Stimulated activated CD8-positive, alpha-beta memory T cell treated with anti-CD3 and anti-CD28 coated beads, Interleukin-4, amount 100 ng/mL, for 4 hours (primary cell): ENCODE measurements at places on chromosomes 2 and 18.

GRCh38 chr2:168345601-168346000 lies 98.2 kb upstream of the STK39 start:
- DNase-seq = no peak

DNA sequence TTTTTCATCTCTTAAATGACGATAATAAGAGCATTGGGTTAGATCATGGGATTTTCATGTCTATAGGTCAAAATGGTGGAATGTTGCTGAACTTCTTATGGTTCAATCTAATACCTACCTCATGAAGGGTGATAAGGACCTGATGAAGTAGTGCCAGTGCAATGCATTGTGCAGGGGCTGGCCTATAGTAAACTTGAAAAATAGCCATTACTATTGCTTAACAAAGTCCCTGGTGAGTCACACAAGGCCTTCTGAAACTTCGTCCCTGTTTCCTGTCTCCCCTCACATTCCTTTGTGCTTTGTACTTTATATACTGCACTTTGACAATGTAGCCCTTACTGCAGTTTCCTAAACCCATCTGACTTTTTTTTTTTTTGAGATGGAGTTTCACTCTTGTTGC lies 515.9 kb downstream of the SLC4A3 start:
- no peak for DNase-seq

GRCh38 chr2:102942107-102942506 lies 180.3 kb downstream of the TMEM182 start:
- no peak for DNase-seq

GRCh38 chr2:239719791-239720360 lies 305.3 kb downstream of the NDUFA10 start:
- DNase-seq = no peak

- no peak for DNase-seq
Observed at GRCh38 chr2:213475433-213475832, 191.2 kb downstream of the SPAG16 start.

- DNase-seq = no peak
Observed at GRCh38 chr18:3869848-3870247, 419.9 kb downstream of the TGIF1 start.

GRCh38 chr2:215594766-215595165 lies 158.9 kb upstream of the FN1 start:
- DNase-seq = no peak

GRCh38 chr18:79250301-79250981 lies 145.3 kb upstream of the NFATC1 start:
- no peak for DNase-seq

DNA sequence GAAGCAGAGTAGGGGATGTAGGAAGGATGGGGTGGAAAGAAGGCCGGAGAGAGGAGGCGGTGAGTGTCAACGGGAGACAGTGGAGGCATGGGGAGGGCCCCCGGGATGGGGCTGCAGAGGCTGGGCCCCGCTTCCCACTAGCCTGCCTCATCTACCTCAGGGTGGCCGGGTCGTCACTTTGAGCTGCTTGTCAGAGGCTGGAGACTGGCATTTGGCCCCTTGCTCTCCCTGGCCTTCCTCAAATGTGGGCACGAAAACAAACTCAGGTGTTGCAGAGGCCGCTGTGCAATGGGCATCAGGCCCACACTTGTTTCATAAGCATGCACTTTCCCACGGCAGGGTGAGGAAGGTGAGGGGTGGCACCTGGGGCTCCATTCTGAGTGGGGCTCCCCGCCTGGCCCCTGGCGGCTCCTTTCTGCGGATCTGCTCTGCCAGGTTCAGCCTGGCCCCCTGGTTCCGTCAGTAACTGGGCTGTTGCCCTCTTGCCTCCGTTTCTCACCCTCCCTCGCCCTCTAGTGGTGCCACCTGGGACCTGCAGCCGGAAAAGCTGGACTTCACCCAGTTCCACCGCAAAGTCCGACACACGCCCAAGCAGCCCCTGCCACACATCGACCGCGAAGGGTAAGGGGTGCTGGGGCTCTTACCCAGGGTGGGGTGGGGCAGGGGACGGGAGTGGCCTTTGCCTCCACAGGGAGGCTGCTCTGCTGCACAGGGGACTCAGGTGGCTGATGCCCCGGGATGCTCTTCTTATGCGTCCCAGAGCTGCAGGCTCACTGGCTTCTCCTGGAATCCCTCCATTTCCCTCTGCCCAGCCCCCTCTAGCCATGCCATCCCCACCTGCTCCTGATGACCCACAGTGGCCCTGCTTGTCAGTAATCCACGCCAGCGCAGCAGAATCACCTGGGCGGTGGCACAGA lies 125.4 kb downstream of the CTIF start:
- no peak for DNase-seq

- no peak for DNase-seq
Observed at GRCh38 chr2:238254095-238254723, 14.4 kb upstream of the HES6 start.

GRCh38 chr2:1233281-1233680 lies 180.0 kb upstream of the TPO start:
- no peak for DNase-seq

- DNase-seq = no peak
Observed at GRCh38 chr2:67169417-67170140, 227.6 kb upstream of the ETAA1 start.

DNA sequence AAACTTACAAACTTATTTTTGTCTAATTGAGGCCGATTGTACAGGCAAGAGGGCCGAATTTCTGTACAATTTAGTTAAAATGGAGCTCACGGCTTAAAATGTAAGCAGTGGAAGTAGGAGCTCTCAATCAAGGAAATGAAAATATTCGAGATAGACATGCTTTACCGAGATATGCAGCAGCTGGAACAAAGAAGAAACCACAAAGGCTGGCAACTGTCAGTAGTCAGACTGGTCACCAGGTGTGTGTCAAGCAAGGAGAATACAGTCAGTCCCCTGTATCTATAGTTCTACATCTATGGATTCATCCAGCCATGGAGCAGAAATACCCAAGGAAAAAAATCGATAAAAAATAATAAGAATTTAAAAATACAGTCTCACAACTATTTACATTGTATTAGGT lies 122.6 kb downstream of the WDSUB1 start:
- no peak for DNase-seq

GRCh38 chr2:46676198-46676597 lies 196.8 kb downstream of the TMEM247 start:
- no peak for DNase-seq

DNA sequence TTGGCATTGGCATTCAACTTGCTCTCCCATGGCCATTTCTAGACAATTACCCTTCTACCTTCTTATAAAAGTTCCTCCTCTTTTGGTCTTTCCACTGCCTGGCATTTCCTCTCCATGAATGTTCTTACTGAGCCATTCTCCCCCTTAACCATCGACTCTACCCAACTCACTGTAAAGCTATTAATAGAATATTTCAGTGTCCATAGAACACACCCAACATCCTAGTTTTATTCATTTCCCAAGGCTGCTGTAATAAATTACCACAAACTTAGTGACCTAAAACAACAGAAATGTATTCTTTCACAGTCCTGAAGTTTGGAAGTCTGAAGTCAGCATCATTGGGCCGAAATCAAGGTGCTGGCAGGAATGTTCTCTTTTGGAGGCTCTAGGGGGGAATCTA lies 170.0 kb upstream of the ATP5MC3 start:
- no peak for DNase-seq

DNA sequence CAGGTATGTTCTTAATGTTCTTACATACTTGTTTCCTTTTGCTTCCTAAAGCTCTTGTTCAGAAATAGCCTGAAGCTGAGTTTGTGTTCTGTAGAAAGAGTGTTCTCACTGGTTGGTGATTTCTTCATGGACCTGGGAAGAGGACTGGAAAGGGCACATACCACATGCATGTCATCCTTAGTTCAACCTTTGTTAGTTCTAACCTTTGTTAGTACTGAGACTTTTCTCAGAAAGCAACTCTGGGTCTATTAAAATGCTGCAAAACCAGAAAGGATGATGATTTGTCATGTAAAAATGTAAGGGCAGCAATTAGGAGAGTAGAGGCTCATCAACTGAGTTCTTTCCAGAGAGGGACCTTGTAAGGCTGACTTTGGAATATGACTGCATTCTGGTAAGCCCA lies 2.5 kb upstream of the FAP start:
- DNase-seq = no peak

- no peak for DNase-seq
Observed at GRCh38 chr2:144385381-144385780, 134.5 kb downstream of the ZEB2 start.

- no peak for DNase-seq
Observed at GRCh38 chr2:88967844-88968243, 276.4 kb downstream of the RPIA start.

DNA sequence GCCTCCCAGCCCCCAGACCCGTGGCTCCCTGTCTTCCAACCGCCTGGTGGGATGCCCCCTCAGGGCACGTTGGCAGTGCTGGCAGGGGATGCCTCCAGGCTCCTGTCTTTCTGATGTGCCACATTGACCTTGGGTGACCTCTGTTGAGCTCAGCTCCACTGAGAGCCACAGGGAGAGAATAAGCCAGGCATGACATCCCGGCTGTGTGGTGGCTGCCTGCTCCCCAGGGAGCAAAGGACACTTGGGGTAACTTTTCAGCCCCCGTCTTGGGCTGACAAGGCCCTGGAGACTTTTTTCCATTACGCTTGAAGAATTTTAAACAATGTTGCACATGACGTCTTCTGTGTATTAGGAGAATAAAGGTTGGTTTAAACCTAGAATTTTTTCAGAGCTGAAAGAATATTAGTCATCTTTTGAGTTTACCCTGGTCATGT lies 246.0 kb downstream of the TSN start:
- DNase-seq = no peak

DNA sequence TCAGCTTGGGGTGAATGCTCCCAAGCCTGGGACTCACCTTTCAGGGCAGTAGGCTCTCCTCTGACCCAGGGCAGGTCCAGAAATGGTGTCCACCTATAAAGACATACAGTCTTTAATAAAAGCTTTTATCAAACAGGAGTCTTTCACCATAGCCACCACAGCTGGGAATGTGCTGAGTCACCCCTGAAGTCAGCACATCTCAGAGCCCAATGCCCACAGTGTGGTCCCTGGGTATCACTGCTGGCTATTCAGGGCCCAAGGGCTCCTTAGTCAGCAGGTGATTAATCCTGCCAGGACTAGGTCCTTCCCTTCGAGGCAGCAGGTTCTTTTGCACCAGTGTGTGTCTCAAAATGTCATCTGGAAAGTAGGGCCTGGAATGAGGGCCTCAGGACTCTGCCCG lies 181.9 kb downstream of the MEMO1 start:
- DNase-seq = no peak

GRCh38 chr2:217946051-217946450 lies 56.7 kb downstream of the TNS1 start:
- DNase-seq = no peak

DNA sequence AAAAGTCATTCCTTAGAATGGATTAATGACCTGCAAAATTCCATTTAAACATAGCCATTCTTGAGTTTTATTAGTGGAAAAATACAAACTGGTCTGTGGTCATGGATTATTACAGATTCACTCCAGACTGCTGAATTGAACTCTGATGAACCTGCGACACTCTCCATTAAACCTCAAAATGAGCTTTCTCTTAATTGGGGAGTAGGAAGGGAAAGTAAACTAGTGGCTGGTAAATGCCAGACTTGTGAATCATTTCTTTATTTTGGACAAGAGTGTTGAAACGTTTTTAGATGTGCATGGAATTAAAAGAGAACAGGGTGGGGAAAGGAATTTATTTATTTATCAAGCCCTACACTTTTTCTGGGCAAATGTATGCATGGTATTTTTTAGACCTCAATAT lies 321.2 kb upstream of the FANCL start:
- no peak for DNase-seq

GRCh38 chr2:110829413-110830146 lies 97.2 kb downstream of the ACOXL start:
- DNase-seq = no peak

GRCh38 chr2:19673213-19673791 lies 228.5 kb downstream of the TTC32 start:
- no peak for DNase-seq

- no peak for DNase-seq
Observed at GRCh38 chr2:71788186-71788525, 334.8 kb downstream of the DYSF start.

GRCh38 chr18:23093772-23094171 lies 41.5 kb upstream of the CABLES1 start:
- DNase-seq = no peak

GRCh38 chr2:85861180-85861579 lies 27.6 kb downstream of the ST3GAL5 start:
- no peak for DNase-seq

DNA sequence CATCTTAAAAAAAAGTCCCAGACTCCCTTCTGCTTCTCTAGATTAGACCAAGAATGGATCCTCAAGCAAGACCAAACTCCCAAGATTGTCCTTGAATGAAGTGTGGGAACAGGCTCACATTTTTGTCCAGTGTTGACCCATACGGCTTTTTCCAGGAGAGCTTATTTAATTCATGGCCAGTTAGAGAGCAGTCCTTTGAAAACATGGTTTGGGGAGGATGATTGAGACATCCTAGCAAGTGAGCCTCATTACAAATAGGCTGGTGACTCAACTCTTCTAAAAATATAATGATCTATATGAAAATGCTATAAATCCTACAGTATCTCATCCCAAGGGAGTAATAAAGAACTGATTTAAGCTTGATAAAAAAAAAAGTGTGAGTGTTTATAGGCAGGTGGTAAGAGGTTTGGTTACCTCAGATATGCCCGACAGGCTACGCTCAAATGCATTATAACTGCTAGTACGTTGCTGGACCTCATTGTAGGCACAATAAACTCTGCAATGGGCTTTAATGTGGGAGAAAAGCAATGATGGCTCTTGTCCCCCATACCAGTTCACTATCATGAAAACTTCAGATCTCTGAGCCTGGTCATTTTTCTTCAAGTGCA lies 17.0 kb downstream of the ANKRD29 start:
- DNase-seq = no peak

DNA sequence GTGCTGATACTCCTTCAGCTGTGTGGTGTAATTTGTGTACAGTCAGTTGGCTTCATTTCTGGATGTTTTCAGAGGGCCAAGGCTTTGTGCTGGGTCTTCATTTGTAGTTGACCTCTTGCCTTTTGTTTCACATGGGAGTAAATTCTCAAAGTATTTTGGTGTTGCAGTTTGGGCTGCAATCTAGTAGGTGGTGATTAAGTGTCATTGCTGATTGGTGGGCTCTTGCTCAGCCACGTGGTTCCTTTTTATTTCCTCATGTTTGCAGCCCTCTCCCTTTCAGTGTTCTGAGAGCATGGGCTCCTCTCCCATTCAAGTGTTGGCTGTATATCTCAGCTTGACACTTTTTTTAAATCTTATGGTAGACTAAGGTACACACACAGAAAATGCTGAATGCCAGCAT lies 96.8 kb downstream of the SNTG2 start:
- DNase-seq = no peak
